ENCODE measurements at places on chromosomes 3 and 15. TPM values are rescaled to one million over a fixed set of nuclear protein-coding genes. Genes with fewer than 3 reads are reported as not detected.

DNA sequence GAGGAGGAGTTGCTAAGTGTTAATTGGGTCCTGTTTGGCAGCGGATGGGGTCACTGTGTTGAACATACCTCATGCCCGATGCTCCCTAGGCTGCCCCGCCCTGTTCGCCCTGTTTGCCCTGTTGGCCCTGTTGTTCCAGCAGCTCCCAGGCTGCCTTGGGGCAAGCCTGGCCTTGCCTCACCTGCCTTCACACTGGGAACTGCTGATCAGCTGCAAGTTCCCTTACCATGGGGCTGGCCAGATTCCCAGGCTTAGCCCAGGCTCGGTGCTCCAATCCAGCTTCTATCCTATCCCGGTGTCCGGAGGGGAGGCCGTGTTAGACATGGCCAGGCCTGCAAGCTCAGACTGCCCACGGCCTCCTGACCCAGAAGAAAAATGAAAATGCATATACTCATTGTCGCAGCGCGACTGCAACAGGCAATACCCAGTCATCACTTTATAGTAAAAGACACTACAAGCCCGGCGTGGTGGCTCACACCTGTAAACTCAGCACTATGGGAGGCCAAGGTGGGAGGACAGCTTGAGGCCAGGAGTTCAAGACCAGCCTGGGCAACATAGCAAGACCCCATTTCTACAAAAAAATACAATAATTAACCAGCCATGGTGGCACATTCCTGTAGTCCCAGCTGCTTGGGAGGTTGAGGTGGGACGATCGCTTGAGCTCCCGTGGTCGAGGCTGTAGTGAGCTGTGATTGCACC is 42.9 kb upstream of the ZNF710 start:
- DNase-seq = no peak

GRCh38 chr3:43256714-43257461 is 29.5 kb upstream of the SNRK start:
- DNase-seq = no peak

DNA sequence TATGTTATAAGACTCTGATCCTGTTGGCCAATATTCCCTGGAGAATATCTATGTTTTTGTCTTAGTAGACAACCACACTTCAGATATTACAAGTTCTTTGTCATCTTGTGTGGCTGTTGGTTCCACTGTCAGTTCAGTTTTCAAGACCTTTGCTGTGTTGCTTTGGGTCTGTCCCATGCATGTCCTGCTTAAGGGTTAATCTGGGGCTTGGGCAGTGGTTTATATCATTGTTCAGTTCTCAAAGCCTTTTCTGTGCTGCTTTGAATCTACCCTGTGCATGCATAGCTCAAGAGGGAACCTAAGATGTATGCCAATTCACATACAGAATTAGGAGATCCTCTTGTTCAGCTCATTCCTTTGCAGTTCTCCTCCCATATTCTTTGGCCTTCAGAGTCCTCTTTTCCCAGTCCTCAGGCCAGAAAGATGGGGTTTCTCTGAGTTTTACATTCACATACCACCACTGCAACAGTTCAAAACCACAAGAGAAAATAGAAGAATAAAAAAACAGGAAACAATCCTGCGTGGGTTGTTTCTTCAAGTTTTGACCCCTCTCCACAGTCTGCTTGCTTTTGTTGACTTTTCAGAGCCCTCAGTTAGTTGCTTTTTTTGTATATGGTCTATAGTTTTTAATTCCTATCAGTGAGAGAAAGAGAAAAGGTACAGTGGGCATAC is 21.6 kb downstream of the BUB1B start:
- DNase-seq = no peak

GRCh38 chr15:77455696-77456321 is 35.1 kb downstream of the HMG20A start:
- no peak for DNase-seq

TRIM59 gene
- 35.5 TPM for total RNA-seq

GRCh38 chr15:27669641-27670040 is 429.5 kb downstream of the OCA2 start:
- no peak for DNase-seq

GRCh38 chr15:83694536-83694935 is 40.6 kb downstream of the ADAMTSL3 start:
- DNase-seq = peak; percentile 68

- peak; percentile 85 for DNase-seq
These were observed 785 bp upstream of the MYRIP start for GRCh38 chr3:39808467-39809180.

GRCh38 chr3:196974661-196975060 is 6.0 kb upstream of the PIGZ start:
- DNase-seq = no peak

- DNase-seq = peak; percentile 84
These were observed 370.0 kb upstream of the FRG2C start for GRCh38 chr3:75294124-75294523.

DNA sequence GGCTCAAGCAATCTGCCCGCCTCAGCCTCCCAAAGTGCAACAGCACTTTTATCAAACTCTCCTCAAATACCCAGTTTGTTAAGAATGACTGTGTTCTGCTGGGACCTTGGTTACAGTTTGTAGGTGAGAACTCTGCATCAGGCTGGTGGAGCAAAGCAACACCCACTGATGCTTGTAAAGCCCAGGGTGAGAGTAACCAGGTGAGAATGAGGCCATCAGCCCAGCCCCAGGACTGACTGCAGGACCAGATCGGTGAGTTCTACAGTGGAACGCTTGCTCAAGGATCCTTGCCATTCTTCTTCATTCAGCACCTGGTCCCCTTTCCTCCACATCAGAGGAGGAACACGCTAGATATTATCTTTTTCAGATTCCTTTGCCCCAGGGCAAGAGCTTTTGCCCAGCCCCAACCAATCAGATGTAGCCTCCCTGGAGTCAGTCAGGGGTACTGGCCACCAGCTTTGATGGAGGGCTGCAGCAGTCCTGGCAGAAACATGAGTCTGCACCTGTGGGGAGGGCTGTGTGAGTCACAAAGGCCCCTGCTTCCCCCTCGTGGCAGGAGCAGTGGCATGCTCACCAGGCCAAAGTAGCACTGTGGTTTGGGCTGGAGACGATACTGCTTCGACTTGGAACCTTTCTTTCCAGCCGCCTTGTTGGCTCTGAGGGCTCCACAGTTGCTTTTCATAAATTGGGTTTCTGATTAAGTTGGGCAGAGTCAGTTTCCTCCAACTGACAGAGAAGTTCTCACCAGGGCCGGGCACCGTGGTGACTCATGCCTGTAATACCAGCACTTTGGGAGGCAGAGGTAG is 3.5 kb upstream of the SHISA5 start:
- peak; percentile 95 for DNase-seq

GRCh38 chr3:20091331-20092047 is 51.2 kb downstream of the KAT2B start:
- no peak for DNase-seq

ZPLD1 gene
- total RNA-seq = 0.18 TPM

DNA sequence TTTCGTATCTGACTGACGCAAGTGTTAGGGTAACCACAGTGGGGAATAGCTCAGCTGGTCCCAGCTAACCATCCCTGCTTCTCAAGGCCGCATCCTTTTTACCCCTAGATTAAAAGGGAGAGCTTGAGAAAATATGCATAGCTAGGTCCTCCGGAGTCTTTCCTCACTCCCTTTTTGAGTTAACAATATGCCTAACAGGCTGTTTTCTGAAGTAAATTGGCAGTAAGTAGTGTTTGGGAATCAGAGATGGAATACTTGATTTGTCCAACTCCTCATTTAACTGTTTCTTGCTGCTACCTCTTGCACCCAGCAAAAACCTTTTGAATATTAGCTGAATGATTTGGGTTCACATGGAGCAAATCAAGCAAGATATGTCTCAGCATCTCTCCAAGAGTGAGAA is 326.1 kb downstream of the LPP start:
- no peak for DNase-seq

DNA sequence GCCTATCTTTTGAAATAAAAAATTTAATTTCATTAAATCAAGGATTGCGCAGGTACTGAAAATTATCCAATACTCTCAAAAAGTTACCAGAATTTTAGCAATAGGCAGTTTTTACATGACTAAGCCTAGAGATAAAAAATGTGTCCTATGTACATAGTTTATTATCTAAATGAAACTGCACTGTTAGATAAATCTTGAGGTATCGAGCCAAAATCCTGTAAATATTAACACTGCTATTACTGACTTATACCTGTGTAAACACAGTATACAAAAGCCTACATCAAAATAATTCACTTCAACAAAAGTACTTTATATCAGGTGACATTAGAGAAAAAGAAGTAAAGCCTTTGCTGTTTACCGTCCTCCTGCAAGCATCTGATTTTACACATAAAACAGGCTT is 60.7 kb downstream of the TASOR start:
- no peak for DNase-seq

ATG3 gene
- 36.5 TPM for total RNA-seq

DNA sequence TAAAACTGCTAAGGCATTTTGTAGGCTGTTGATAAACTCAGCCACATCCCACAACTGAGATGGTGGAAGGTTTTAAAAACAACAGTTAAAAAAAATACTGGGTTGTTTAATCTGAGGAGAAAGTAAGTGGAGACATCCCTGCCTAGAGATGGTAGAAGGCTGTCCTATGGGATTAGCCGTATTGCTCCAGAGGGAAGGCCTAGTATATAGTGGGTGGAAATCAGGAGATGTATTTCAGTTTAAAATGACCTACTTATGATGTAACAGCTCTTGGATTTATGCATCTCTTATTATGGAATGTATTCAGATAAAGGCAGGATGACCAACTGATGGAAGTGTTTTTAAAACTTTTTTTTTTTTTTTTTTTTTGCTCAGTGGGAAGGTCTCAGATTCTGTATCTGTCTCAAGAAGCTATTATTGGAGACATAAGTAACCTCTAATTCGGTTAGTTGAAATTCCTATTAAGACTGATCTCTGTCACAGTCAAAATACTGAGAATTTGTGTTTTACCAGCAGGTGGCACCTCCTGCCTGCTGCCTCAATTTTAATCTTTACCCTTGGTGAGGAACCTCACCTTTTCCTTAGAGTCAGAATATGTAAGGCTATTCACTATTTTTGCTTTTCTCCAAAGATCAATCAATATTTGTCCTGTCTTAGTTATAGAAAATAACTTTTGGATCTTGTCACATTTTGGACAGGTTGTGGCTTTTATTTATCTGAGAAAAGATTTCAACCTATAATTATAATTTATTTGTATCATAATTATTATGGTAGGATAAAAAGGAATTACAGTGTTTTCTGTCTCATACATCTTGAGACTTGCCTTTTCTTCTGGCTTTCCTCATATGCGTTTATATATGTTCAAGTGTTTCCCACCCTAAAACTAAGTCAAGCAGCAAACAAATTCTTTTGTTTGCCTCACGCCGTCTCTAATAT is 63.0 kb downstream of the VPS8 start:
- DNase-seq = peak; percentile 63

- DNase-seq = peak; percentile 54
These were observed 807.1 kb downstream of the EDEM1 start for GRCh38 chr3:5994651-5995050.

DNA sequence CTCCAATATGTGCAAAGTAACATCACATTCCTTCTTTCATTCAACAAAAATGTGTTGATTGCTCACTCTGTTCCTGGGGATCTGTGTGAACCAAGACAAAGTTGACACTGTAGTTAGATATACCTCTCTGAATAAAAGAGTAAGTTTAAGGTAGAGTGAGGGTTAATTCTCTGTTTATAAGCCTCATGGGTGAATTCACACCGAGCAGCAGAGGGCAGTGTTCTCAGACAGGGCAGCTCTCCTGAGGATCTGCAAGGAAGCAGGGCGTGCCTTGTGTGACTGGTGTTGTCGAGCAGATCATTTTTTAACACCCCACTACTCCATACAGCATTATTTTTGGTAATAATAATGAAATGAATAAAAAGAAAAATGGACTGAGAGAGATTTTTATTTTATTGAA is 34.4 kb downstream of the PAQR9 start:
- peak; percentile 84 for DNase-seq

DNA sequence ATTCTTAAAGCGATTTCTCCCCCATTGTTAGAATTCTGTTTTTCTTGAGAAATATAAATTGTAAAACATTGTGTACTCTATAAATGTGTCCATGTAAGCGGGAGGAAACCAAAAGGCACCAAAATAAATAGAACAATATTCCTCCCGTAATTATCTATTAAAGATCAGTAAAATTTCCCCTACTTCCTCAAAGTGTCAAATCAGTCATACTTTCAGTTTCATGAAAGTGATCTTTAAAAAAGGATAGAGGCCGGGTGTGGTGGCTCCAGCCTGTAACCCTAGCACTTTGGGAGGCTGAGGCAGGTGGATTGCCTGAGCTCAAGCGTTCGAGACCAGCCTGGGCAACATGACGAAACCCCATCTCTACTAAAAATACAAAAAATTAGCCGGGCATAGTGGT is 278.9 kb downstream of the MECOM start:
- no peak for DNase-seq

DNA sequence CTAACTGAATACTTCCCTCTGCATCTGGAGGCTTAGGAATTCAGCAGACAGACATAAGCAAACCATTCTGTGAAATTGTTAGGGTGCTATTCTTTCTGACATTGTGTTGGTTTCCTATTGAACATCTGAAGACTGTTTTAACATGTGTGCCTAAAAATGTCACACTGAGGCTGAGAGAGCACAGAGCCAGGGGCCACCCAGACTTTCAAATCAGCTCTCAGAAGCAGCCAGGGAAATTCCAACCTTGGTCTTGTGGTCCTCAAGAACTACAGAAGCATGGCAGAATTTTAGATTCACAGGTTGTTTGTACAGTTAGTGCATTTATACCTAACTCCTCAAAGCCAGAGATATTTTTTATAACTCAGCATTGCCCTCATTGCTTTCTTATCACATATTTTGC is 929.2 kb upstream of the CFAP20DC start:
- DNase-seq = no peak

TRIM42 gene
- total RNA-seq = not detected

SOX14 gene
- 0.11 TPM for total RNA-seq

TM6SF1 gene
- 1.9 TPM for total RNA-seq

- peak; percentile 94 for DNase-seq
These were observed 1.2 kb downstream of the PHLDB2 start for GRCh38 chr3:111859974-111860859.

DNA sequence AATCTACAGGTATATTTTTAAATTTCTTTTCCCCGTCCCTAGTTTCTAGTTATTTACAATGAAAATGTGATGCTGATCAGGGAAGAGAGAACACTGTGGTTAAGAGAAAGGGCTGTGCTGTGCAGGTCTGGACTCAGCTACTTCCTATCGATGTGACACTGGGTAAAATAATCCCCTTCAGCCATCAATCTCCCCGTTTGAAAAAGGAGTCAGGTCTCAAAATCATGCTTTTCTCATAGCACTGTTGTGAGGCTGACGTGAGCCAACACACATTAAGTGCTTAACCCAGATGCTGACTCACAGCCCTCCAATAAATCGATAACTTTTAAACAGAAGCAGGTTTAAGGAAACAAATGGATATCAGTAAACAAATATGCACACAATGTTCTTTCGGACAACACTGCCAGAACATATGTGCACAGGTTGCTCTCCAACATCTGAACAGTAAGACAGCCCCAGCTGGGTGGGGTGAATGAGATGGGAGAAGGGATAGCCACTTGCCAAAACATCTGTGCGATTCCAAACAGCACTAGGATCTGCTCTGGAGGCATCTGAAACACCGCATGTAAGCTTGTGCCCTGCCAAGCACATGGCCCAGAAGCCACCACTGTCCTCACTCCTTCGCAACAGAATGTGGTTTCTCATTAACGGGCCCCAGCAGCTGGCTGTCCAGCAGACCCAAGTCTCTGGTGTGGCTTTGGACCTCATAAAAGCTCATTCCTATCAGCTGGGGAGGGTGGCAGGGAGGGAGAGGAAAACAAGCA is 143.2 kb upstream of the PRICKLE2 start:
- no peak for DNase-seq

Measured in endodermal cell (in vitro differentiated cells).